ENCODE measurements at places on chromosomes 4 and X. TPM values are rescaled to one million over a fixed set of nuclear protein-coding genes. Genes with fewer than 3 reads are reported as not detected.

The TRIML1 gene
- not detected for total RNA-seq

The KLHL4 gene
- total RNA-seq: not detected

The IGSF1 gene
- total RNA-seq: not detected

The XPNPEP2 gene
- total RNA-seq: 0.48 TPM

The NPY5R gene
- total RNA-seq: not detected

The XK gene
- 0.23 TPM for total RNA-seq

The ADH4 gene
- not detected for total RNA-seq

The CMC4 gene
- 6.3 TPM for total RNA-seq

The NXF2 gene
- total RNA-seq: not detected

The HSFX2 gene
- total RNA-seq: 0.52 TPM

The SMIM20 gene
- 15.2 TPM for total RNA-seq

The FHL1 gene
- 13.8 TPM for total RNA-seq

The LANCL3 gene
- total RNA-seq: 0.34 TPM

The NDST4 gene
- not detected for total RNA-seq

The EDA2R gene
- 4.2 TPM for total RNA-seq

The NSG1 gene
- 0.59 TPM for total RNA-seq

The ACE2 gene
- not detected for total RNA-seq

The PDE5A gene
- 0.52 TPM for total RNA-seq

The ODAPH gene
- total RNA-seq: 0.86 TPM

The SSX1 gene
- not detected for total RNA-seq

The PPP4R3C gene
- not detected for total RNA-seq

The PRSS12 gene
- total RNA-seq: not detected

The SPANXN4 gene
- total RNA-seq: not detected

The ANOS1 gene
- 0.05 TPM for total RNA-seq

The ASB12 gene
- total RNA-seq: not detected

The HAND2 gene
- total RNA-seq: not detected

The SPOCK3 gene
- total RNA-seq: not detected

The SYTL5 gene
- total RNA-seq: not detected

The ARMCX4 gene
- 2.8 TPM for total RNA-seq

The TNIP2 gene
- 47.0 TPM for total RNA-seq

The GLRA2 gene
- not detected for total RNA-seq

The ATP5ME gene
- 214 TPM for total RNA-seq

The TRIM75 gene
- not detected for total RNA-seq

Data from T-helper 2 cell treated with Interferon-gamma antibody and Interleukin-4, amounts not matched to agents 100 ng/mL and 5 ng/mL, for 36 hours (primary cell).